Karpas-422 (cell line): ENCODE measurements at places on chromosomes 5 and 9. TPM values are rescaled to one million over a fixed set of nuclear protein-coding genes. Genes with fewer than 3 reads are reported as not detected.
A peak's percentile ranks its signal among the peaks of the same experiment; 100 is the strongest.

The TSSK1B gene
- not detected in 2 replicates for total RNA-seq

DNA sequence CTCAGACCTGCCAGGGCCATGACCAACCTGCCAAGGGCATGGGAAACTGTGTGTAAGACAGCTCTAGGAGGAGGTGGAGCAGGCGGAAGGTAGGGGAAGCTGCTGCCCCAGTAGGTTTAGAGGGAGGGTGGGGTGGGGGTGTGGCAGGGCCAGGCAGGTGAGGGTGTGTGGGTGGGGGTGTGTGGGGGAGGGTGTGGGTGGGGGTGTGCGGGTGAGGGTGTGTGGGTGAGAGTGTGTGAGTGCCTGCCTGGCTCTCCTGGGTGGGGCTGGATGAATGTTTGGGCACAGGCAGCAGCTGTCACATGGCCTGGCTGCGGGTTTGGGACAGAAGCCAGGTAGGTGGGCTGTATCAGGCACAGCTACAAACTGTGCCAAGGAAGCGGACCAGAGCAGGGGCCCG is 8.8 kb upstream of the N4BP3 start:
- DNase-seq, result no peak

The DOLK gene
- 6.1 and 10.7 TPM in 2 replicates for total RNA-seq

The TMEM215 gene
- not detected in 2 replicates for total RNA-seq

DNA sequence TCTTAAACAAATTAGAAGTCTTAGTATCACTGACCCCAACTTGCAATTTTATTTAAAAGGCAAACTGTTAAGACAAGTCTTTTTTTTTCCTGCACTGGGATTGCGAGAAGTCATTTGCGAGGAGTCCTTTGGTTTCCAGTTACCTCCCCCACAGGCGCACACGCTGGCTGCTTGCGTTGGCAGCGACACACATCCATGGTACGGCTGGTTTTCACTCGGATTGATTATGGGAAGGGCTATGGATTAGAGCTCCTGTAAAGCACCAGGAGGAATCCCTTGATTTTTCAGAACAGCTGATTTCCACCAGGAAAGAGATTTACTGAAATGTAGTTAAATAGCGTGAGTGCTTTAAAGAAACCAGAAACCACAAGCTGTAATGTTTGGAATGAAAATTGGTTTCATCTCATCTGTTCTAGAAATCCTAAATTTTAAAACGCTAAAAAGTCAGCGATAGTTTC is 737 bp downstream of the SLC1A3 start:
- no peak for DNase-seq

DNA sequence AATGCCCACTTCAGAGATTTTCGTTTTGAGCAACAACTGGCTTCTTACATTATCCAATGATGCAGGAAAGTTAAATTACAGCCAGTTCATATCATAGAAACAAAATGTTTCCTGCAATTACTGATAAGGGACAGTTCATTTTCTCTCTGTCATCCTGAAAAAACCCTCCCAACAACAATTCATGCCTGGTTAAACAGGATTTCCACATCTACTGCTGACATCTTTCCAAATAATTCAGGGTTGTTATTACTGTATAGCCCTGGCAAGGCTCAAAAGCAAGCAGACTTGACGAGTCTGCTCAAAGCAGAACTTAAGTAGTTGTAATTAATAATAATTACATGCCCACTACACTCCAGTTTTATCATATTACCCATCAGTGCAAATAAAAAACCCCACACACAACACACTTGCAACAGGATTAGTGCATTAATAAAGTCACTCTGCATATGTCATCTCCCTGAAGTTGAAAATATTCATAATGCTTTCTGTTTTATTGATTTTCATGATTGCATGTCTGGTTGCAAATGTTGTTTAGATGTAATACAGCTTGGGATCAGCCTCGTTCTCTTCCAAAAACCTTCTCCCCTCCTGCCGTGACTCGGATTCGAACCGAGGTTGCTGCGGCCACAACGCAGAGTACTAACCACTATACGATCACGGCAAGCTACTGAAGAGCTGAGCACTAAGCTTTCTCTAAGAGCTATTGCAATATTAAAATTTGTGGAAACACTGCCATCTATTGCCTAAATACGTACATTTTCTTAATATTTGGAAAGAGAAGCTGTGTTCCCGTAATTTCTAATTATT is 119.6 kb upstream of the NFIB start:
- peak; percentile 84 for DNase-seq

The PIP5KL1 gene
- total RNA-seq, result 2.7 and 3.1 TPM in 2 replicates

The FOXD4L5 gene
- not detected in 2 replicates for total RNA-seq

DNA sequence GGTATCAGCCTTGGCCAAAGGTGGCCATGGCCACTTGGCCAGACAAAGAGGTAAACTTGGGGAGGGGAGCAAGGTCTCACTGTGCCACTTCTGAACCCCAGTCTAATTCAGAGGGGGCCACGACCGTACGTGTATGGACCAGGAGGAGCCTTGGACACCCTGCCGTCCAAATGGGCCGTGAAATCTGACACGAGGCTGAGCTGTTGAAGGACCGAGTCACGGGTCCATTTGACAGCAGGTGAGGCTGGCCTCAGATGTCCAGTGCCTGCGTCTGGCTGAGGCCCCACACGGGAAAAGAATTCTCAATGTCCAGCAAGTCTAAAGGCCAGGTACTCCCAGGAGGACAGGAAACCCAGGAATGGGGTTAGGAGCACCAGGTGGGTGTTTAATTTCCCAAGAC is 17.7 kb downstream of the CMBL start:
- no peak for DNase-seq

- DNase-seq, result no peak
Observed at GRCh38 chr5:1330847-1331831, 13.8 kb downstream of the CLPTM1L start.

DNA sequence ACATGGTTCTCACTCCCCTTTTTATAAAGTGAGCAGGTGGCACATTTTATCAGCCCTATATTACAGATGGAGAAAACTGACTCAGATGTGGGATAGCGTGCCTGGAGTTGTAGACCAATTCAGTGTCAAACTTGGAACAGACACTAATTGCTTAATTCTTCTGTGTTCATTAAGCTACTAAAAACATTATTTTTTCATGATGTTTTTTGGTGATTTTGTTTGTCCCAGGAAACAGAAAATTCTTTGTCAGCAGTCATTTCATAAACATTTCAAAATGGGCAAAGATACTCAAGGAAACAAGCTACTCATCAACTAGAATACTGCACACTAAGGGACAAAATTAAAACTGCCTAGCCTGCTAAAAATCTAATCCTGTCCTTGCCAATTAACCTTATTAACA is 2.2 kb downstream of the ABHD17B start:
- no peak for DNase-seq

The CSF2 gene
- total RNA-seq, result not detected in 2 replicates

The ADAMTSL2 gene
- not detected in 2 replicates for total RNA-seq

The ALDOB gene
- total RNA-seq, result not detected in 2 replicates

DNA sequence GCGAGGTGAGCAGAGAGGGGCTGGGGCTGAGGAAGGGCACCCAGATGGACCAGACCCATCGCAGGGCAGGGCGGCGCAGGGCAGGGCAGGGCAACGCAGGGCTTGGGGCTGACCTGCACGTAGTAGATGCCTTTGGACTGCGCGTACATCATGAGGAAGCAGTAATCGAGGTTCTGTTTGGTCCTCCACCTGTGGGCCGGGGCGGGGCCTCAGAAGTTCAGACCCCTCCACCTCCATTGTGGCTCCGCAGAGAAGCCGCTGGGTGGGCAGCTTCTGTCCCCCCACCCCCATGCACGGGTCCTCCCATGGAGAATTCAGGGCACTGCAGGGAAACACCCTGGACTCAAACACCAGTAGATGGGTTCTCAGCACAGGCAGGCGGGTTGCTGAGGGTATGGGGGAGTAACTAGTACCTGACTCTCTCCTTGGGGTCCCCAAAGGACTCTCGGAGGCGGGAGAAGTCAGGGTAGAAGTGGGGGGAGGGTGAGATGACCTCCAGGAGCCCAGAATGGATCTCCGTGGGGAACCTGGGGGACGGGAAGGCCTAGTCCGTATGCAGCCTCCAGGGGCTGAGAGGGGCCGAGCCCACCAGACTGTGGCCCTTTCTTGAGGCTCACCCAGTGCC is 6.4 kb downstream of the LTC4S start:
- DNase-seq, result no peak

DNA sequence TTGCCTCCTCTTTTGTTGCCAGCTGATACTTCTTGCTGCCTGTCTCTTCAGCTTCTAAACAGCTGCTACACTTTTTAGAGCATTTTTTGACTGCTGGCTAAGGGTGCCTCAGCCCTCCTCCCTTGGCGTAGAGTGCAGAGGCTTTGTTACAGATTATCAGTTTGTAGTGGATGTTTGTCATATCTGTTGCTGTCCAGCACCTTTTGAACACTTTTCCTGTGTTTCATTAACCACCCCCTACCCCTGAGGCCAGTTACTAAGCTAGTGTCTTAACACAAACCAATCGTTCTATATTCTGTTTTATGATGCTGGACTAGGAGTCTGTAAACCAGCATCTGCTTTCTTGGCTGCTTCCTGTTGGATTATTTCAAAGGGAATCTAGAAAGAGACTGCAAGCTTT is 441.5 kb downstream of the DNAH5 start:
- DNase-seq, result no peak

GRCh38 chr5:1204693-1205242 is 3.4 kb downstream of the SLC6A19 start:
- DNase-seq, result peak; percentile 46

DNA sequence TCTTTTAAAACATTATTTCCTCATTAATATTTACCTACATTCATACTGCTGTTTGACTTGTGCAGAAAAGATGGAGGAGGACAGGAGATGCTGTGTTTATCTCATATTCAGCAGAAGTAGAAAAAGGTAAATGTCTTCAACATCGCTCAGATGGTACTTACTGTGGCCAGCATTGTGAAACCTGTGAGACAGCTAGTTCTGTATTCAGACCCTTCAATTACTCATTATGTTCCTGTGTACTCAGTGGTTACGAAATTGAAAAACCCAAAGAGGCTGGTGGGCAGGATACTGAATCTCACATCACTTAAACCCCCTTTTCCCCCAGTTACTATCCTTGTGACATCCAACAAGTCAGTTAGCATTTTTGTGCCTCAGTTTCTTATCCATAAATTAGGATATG is 216.0 kb downstream of the KDM4C start:
- peak; percentile 12 for DNase-seq

The SLC6A7 gene
- not detected in 2 replicates for total RNA-seq

- DNase-seq, result peak; percentile 41
Observed at GRCh38 chr5:140800816-140801493, at the start of gene PCDHA3. PCDHA3 (plus strand) TSS chr5:140801057.

The OR2V2 gene
- total RNA-seq, result not detected in 2 replicates

GRCh38 chr9:114276908-114277821 is 45.7 kb upstream of the ORM1 start:
- peak; percentile 47 for DNase-seq

GRCh38 chr5:133440467-133441115 is 171.8 kb downstream of the FSTL4 start:
- DNase-seq, result no peak

- DNase-seq, result no peak
Observed at GRCh38 chr9:71191708-71192107, 70.3 kb upstream of the TRPM3 start.

- no peak for DNase-seq
Observed at GRCh38 chr9:71383308-71383940, 262.0 kb upstream of the TRPM3 start.

The MBLAC2 gene
- total RNA-seq, result 8.3 and 18.0 TPM in 2 replicates

The NADK2 gene
- total RNA-seq, result 33.2 and 36.9 TPM in 2 replicates

GRCh38 chr9:8684978-8685708 is 885.6 kb upstream of the DMAC1 start:
- DNase-seq, result no peak

DNA sequence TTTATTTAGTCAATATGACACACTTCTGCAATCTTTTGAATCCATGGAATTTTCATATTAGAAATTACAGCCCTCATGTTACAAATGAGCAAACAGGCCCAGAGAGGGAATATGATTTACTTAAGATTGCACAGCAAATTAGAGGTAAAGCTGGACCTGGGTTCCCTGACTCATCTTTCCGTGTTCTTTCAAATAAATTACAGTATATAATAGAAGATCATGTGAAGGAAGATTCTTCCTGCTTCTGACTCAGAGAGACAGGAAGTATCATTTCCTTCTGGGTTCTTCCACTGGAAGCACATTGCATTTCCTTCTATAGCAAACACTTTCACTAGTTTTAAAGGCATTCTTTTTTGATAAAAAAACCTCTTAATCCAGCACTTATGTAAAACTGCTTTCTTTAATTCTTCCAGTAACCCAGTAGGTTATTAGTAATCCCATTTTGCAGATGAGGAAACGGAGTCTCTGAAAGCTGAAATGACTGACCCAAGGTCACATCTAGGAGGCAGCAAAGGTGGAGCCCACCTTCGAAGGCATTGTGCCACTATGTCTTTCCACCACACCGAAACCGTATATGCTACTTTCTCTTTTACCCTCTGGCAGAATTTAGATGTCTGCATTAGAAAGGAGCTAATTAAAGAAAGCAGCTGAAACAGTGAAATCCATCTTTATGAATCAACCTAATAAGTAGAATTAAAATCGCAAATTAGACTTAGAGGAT is 566.7 kb upstream of the KLF4 start:
- no peak for DNase-seq

GRCh38 chr5:157912621-157913325 is 53.8 kb upstream of the CLINT1 start:
- no peak for DNase-seq

GRCh38 chr5:6319116-6319515 is 59.2 kb downstream of the MED10 start:
- DNase-seq, result no peak

DNA sequence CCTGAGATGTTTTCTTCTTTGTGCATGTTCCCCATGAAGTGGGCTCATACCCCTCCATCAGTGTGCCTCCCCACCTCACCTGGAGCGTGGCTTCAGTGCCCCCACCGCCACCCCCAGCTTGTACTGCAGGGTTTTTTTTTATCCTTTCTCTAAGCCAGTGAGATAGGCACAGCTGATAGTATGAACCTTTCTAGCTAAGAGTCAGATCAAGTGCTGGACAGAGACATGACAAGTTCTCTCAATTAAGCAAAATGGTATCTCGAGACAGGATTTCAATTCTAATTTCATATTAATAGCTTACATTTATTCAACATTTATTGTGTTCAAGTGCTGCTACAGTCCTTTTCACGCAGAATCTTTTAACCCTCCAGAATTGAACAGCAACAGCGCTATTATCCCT is 55.7 kb downstream of the NDFIP1 start:
- DNase-seq, result no peak

DNA sequence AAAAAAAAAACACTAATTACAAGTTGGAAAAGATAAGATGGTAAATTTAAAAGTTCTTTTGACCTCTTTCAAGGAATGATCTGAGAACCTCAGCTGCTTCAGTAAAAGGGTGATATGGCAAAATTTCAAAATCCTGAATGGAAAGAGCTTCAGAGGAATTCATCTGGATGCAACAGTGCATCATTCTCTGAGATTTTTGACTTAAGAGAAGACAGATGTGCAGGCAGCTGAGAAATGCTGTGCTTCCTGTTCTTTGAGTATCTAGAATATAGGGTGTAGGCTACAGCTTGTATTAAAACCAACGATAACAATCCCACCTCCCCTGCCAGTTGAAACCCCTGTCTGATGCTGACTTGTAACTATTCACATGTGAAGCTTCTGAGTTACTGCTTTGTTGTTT is 6.2 kb downstream of the FRMPD1 start:
- DNase-seq, result no peak

The IQGAP2 gene
- total RNA-seq, result not detected in 2 replicates

GRCh38 chr5:68271124-68271523 is 55.6 kb downstream of the PIK3R1 start:
- no peak for DNase-seq
